ENCODE measurements at places on chromosomes 7 and 10.

- DNase-seq = no peak
Observed at GRCh38 chr10:46516660-46517416, 39.6 kb downstream of the GPRIN2 start.

DNA sequence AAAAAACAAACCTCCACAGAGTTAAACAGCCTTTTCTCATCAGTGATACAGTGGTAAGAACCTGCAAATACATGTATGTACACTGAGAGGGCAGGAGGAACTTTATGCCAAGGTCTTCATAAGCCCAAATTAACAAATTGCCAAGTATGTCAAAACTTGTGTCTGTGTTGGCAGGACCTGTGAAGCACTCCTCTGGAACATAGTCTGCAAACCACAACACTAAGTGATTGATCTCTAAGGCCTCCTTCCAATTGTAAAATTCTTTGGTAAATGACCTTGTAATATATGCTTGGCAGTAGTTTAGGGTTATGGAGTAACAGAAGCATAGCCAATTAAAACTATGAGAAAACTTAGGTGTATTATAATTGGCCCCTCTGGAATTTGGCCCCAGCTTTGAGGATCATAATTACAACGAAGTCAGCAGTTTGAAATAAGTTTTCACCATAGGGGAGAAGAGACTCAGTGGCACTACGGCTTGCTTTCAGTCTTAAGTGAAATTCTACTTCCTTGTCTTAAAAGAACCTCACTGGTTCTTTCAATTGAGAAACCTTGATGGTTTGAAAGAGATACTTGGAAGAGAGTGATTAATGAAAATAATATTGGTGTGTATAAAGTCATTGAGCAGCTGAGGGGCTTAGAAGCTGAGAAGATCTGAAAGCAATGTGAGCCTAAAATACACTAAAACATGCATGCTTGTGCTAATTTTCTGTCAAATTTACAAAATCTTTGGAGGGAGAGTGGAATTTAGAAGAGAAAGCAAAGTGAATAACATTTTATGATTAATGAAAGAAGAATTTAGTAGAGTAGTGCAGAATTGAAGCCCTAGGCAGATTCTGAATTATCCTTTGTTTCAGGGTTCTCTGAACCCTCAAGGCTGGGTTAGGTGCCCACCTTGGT, 57.6 kb downstream of the CNNM2 start:
- DNase-seq = no peak

DNA sequence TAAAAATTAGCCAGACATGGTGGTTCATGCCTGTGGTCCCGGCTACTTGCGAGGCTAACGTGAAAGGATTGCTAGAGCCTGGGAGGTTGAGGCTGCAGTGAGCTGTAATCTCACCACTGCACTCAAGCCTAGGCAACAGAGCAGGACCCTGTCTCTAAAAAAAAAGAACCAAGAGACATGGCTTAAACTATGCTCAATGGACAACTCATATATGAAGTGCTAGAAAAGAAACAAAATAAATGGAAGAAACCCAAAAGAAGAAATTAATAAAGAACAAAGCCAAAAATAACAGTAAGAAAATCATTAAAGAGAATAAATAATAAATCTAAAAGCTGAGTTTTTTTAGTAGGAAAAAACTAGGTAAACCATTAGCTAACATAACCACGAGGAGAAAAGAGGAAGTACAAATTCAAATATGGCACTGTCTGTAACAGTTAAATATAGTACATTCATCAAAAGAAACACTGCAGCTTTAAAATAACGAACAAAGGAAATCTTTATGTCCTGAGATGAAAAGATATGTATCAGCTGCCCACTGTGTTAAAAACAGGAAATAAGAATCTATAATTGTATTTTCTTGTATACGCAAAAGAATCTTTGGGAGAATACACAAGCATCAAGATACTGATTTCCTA, 48.7 kb downstream of the UPF2 start:
- no peak for DNase-seq

DNA sequence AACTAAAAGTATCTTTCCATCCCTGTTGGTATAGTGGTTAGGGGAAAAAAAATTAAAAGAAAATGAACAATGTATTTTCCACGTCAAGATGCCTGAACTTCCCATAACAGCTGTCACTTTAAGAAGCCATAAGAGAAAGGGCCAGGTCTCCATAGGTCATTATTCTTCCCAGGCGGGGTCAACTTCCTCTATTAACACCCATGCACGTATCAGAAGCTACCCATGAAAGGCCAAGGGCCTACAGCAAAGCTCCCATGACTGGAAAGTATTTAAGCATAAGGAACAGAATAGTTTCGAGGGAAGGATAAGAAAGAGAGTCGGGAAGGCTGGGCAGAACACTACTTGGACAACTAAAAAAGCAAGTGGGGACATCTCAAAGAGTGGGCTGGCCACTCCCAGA, 40.1 kb downstream of the RBM28 start:
- DNase-seq = no peak

- no peak for DNase-seq
Observed at GRCh38 chr10:122494833-122495232, 33.5 kb downstream of the HTRA1 start.

DNA sequence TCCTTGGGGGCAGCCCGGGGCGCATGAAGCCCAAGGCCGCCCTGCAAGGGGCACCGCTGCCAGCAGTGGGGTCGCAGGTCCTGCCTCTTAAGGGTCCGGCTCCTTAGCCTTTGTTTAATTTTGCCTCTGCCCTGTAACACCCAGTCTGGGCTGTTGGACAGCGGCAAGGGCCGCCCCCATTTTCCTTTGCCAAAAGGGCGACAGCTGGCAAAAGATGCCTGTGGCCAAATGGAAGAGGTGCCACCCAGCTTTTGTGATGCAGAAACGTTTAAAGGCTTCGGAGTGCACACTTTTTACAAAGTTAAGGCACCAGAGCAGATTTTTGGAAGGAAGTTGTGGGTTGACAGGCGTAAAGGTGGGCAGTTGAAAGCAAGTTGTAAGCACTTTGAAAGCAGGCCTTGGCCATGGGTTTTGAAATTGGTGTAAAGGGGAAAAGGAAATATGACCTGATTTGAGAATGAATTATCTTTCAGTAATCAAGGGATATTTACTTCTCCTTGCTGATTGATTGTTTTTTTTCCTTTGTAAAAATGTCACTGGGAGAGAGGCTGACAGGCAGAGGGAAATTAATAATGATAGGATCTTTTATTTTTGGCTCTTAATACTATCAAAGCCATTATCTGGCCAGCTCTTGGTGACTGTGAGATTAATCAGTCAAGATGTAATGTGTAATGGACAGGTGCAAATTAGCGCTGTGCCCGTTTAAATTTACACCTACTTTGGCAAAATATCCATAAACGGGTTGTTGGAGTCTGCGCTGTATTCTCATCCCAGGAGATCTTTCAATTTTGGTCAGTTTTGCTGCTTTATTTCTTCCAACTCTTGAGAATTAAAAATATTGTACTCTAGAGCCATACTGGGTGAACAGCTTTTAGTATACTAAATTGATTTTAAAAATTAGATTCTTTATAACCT, 1.2 kb downstream of the CASD1 start:
- peak; percentile 3 for DNase-seq

DNA sequence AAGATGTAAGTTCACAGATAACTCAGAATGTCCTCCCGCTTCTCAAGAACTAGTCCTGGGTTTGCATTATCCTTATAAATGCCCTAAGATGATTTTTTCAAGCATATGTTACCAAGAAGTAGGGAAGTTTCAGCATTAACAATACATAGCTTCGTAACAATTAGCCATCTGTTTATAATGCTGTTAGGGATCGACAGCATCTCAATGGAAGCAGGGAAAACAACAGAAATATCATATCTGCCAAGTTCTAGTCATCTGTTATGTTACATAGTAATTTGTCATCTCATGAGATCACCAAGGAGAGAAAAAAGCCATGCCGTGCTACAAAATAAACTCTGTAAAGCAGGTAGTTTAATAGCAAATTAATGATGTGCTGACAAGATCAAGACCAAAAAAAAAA, 731.5 kb upstream of the C7orf33 start:
- DNase-seq = no peak

GRCh38 chr10:28679581-28680357, 2.4 kb downstream of the BAMBI start:
- no peak for DNase-seq

GRCh38 chr7:6074612-6075380, 43.6 kb downstream of the ANKRD61 start:
- DNase-seq = no peak
